ENCODE measurements at places on chromosomes 11 and 22.

DNA sequence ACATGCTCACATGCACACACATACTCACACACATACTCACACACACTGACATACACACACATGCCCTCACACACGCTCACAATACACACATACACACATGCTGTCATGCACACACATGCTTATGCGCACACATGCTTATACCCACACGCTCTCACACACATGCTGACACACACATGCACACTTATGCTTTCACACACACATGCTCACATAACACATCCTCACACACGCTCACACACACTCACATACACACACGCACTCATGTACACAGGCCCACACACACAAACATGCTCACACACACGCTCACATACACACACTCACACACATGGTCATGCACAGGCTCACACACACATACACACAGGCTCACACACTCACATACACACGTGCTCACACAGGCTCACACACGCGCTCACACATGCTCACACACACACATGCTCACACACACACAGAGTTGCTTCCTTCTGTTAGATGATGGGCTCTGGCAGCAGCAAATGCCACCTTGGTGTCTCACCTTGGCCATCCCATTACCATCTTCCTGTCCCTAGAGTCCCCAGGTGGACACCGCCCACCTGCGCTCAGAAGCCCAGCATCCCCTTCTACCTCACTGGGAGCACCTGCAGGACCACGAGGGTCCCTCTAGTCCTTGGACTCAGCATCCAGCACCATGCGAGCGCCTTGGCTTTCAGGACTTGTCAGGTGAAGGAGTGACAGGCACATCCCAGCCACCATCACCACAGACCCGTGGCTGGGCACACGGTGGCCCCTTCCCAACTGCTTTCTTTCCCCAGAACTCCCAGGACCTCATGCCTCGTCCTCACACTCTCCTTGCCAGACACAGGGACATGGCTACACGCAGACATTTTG, 44.9 kb upstream of the CCND1 start:
- DNase-seq, result no peak

- DNase-seq, result no peak
Measured at GRCh38 chr11:20197881-20198280, 37.6 kb upstream of the DBX1 start.

GRCh38 chr11:112871909-112872500, 89.2 kb upstream of the NCAM1 start:
- no peak for DNase-seq

DNA sequence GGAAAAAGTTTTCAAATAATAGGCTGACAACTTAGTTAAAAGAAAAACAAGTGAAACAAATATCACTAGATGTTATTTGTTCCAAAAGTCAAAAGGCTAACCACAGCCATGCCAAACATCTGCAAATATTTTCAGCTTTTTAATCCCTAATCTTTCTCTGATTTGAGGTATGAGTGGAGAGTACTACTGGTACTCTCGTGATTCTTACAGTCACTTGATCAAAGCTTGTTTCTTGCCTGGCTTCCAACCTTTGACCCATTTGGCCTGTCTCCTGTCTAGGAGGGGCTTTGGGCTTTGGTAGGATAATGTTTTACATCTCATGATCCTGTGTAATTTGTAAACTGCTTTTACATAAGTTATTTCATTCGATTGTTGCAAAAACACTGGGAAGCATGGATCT, 301.8 kb upstream of the SORL1-AS1 start:
- DNase-seq, result no peak

DNA sequence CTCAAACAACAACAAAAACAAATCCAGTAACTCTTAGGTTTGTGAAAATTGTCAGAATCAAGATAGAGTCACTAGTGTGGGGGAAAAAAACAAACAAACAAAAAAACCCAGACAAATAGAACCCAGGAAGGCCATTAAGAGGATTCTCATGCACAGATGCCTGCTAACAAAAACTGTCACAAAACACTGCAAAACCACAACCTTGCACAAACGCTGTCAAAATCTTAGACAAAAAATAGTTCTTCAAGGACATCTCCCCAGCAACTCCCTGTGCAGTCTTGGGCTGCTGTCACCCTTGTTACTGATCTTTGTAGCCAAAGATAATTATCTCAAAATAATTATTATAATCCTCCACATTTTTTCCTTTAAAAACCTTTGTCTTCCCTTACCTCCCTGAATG, 4.6 kb upstream of the ZBED5 start:
- DNase-seq, result no peak

GRCh38 chr11:16815047-16815767, 76.8 kb downstream of the C11orf58 start:
- no peak for DNase-seq

- DNase-seq, result no peak
Measured at GRCh38 chr11:102991776-102992175, 36.2 kb upstream of the MMP13 start.

DNA sequence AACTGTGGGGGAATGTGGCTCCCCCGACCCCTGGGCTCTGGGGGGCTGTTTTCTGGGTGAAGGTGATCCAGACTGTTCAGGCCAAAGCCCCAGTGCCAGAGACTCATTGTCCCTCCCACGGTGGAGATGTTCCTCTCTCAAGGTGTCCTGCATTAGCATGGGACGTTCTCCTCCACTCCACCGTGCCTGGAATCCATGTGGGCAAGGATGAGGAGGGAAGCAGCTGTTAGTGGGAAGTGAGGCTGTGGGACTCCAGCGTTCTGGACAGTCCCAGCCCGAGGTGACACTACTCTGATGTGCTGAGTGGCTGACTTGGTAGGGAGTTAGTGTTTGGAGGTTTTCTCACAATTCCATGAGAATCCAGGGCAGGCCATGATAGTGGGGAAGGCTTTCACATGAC, 31.4 kb upstream of the CLDN5 start:
- no peak for DNase-seq

DNA sequence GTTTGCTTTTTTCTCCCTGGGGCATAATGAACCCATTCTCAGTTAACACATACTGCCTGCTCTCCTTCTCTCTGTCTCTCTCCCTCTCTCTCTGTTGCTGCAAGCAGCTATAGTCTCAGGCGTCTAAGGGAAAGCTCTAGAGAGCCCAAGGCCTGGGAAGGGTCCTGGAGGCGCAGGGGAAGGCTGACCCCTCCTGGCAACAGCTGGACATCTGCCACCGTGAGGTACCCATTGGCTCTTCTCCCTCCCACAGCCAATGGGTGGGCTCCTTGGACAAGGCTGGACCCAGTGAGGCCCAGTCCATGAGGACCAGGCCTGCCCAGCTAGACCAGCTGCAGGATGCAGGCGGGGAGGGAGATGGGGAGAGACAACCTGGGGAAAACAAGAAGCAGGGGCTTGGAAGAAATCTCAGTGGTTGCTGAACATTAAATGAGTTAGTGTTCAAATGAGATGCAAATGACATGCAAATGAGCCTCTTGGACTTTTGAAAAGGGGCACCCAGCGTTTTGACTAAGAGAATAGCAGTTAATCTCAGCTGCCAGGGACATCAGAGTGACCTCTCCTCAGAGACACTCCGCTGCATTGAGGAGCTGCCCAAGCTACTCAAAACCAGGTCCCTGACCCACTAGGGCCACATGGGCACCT, 349.7 kb downstream of the BUD13 start:
- DNase-seq, result no peak

GRCh38 chr11:59698506-59698905, 15.1 kb downstream of the OR10V1 start:
- no peak for DNase-seq

GRCh38 chr11:118868659-118869058, 15.0 kb upstream of the CXCR5 start:
- DNase-seq, result no peak

- no peak for DNase-seq
Measured at GRCh38 chr11:19821412-19821875, 108.8 kb downstream of the NAV2 start.

DNA sequence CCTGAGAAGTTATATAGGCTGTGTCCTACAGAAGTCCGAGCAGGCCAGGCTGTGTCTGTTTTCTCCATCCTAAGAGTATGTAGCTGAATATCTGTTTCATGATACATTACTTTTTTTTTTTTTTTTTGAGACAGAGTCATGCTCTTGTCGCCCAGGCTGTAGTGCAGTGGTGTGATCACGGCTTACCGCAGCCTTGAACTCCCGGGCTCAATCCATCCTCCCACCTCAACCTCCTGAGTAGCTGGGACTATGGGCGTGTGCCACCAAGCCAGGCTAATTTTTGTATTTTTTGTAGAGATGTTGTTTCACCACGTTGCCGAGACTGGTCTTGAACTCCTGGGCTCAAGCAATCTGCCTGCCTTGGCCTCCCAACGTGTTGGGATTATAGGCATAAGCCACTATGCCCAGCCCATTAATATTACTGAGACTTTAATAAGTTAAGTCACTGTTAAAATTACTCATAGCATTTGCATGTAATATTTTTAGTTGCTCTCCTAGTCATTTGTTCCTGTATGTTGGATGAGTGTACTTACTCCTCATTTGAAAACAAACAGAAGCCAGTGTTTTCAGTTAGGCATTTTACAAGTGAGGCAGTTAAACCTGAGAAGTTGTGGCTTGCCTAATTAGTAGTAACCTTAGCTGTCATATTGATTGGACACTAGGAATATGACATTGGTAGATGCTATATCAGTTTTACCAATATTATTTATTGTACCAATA, 26.1 kb downstream of the DRG1 start:
- DNase-seq, result no peak

- no peak for DNase-seq
Measured at GRCh38 chr11:7967826-7968225, 2.6 kb upstream of the NLRP10 start.

DNA sequence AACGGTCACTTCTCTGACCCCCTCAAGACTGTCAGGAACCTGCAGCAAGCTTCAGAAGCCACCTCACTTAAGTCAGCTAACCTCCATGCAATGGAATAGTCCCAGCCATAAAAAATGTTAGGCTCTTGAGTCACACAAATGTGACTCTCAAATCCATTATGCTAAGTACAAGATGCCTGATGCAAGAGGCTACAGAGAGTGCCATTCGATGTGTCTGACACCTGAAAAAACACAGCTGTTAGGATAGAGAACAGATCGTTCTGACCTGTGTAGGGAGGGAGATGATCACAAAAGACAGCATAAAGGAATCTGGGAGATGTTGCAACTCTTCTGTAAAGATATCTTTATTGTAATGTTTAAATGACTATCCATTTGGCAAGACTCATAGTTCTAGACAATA, 712.4 kb downstream of the TBC1D22A start:
- DNase-seq, result no peak

GRCh38 chr11:114314096-114314495, 17.9 kb downstream of the NNMT start:
- no peak for DNase-seq

- DNase-seq, result no peak
Measured at GRCh38 chr22:30167734-30168133, 78.8 kb downstream of the LIF start.

GRCh38 chr11:35138943-35139721, at the start of gene CD44:
Gene CD44 (plus strand): TSS chr11:35139171. CDS start chr11:35139304, 133 bp downstream.
- peak; percentile 83 for DNase-seq

- no peak for DNase-seq
Measured at GRCh38 chr11:48087974-48088681, 107.8 kb downstream of the PTPRJ start.

GRCh38 chr11:108927791-108928545, 263.1 kb downstream of the DDX10 start:
- DNase-seq, result no peak

GRCh38 chr11:94794287-94795168, 26.4 kb downstream of the AMOTL1 start:
- no peak for DNase-seq

GRCh38 chr11:120811731-120812130, 212.2 kb upstream of the TBCEL start:
- no peak for DNase-seq

GRCh38 chr11:41115066-41115465, 344.4 kb downstream of the LRRC4C start:
- DNase-seq, result no peak

GRCh38 chr22:27499121-27499520, 302.4 kb downstream of the MN1 start:
- DNase-seq, result no peak

GRCh38 chr22:37167176-37167980, 17.7 kb upstream of the IL2RB start:
- DNase-seq, result no peak

DNA sequence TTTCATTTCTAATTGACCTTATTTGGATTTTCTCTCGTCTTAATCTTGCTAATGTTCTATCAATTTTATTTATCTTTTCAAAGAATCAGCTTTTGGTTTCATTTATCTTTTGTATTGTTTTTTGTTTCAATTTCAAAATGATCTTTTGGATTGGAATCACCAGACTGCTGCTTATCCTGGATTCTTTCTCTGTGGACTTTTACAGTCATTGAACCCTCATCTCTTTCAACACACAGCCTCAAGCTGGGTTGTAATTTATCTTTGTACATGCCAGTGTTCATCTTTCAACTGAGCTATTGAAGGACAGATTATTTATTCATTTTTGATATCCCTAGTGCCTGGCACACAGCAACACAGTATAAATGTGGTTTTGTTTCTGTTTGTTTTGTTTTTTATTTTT, 195.9 kb downstream of the ARHGAP42 start:
- DNase-seq, result no peak

DNA sequence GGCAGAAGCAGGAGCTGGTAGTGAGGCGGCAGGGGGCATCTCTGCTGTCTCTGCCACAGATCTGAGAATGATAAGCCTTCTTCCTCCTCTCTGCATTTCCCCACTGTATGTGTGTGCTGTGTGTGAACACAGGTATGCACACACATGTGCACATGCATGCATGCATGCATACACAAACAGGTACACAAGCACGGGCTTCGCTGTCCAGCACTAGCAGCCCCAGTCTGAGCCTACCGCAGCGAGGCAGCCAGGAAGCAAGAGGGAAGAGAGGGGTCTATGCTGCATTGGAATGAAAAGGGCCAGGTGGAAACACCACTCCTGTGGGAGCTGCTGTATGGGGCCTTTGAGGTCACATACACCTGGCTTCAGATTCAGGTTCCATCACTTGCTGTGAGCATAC, 62.4 kb downstream of the TMPRSS5 start:
- no peak for DNase-seq

DNA sequence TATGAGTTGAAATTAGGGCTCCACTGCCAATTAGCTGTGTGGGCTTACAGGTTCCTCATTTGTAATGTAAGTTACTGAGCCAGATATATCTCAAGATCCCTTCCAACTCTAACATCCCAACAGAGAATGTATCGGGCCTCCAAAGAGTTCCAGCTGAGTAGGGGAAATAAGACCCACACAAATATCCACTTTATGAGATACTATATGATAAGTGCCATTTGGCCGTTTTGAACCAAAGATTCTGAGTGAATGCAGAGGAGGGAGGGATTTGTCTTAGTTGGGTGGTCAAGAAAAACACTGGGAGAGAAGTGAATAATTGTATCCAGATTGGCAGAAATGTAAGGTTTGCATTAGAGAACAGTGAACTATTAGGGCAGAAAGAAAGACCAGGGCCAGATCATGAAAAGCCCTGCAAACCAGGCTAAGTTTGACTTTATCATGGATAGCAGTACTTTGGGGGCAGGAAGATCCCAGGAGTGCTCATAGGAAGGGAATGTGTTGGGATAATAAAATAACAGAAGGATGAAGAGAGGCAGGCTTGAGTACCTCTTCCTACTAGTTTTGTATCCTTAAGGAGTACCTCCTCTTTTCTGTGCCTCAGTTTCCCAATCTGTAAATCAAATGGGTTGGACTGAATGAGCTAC, 63.9 kb downstream of the RPL27A start:
- no peak for DNase-seq
